AML-193 (cell line): ENCODE measurements at places on chromosomes 5 and 9.

DNA sequence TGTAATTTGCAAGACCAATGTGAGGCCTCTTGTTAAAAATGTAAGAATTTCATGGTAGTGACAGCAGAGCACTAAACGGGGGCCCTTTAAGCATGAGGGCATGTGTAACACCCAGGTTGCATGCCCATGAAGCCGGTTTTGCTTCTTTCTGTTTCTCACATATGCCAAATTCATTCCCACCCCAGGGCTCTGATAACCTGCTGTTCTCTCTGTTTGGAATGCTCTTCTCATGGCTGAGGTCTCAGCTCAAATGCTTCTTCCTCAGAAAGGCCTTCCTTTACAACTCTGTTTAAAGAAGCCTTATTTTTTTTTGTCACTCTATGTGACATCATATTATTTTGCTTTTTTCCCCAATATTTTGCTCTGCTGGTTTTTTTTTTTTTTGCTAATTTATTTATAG is 369.0 kb downstream of the KIAA0825 start:
- no peak for DNase-seq

GRCh38 chr5:16057277-16057676 is 122.3 kb downstream of the MARCHF11 start:
- DNase-seq = no peak

DNA sequence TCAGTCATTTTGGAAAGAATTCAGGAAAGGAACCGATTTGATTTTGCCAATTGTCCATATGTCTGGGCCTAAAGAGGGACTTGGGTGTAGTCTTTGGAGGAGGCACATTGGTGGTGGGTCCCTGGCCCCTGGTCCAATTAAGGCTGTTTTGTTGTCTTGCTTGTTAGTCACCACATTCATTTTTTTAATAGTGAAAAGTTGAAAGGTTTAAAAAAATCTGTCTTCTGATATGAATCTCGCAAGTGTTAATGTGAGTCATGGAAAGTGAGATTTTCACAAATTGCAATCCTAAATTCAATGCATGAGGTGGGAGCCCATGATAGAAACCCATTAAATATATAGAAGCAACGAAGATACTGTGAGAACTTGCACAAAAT is 165.9 kb upstream of the OTULINL start:
- DNase-seq = no peak

DNA sequence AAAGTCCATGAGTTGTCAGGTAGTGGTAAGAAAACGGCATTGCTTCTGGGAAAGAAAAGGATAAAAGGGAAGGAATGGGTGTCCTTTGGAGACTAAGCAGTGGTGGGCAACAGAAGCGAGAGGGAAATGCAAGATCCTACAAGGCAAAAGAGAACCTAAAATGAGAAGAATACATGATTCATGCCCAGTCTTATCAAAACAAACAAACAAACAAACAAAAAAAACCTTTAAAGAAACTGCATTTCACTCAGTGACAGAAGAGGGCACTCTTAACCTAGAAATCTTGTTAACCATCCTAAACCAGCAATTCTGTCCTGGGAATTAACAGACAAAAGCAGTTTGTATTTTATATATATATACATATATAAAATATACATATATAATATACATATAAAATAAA is 88.5 kb downstream of the SUSD1 start:
- DNase-seq = no peak

DNA sequence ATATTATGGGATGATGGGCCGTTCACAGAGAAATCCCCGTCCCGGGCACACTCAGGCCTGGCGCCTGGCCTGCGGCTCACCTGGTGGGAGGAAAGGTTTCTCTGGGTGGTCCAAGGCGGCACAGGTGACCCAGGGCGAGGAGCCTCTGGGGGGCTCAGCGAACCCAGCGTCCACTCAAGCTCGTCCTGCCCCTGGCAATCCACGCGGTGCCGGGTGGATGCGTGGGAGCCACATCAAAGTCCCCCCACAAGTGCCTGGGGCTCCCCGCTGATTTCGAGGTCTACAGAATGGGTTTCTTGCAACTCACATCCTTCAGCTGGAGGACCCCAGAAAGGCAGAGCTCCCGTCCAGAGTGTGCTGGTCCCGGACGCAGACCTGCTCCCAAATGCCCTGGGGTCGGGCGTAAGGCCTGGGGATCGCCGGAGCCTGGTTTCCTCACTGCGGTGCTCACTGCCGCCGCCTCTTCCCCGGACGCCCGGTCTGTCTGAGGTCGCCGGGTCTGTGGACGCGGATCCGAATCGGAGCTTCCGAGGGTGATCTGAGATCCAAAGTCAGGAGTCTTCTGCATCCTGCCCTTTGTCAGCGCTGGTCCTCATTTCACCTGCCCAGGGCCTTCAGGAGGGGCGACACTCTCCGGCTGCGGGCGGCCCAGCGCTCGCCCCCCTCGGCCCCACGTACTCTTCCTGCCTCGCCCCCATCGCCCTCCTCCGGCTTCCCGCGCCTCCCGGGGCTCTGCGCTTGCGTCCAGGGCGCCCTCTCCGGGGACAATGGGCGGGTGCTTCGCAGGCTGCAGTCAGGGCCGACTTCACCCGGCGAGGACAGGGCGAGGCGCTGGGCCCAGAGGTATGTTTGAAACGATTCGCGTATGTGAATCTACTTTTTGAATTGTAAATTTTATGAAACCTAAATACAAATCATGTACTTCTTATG is 20.0 kb upstream of the RUFY1 start:
- DNase-seq = peak; percentile 56

DNA sequence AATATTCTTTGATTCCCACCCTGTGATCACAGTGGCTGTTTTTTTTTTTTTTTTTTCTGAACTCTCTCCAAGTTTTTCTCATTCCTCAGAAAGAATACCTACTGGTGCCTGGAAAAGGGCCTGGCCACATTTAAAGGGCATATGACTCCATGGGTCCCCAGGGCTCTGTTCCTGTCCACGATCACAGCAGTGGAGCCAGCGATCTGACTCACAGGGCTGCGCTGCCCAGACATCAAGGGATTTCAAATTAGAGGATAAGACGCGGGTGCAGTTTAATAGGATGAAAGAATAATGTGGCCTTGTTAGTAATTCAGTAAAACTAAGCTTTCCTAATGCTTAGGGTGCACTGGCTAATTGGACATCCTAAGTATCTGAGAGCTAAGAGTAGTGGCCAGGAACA is 175.1 kb upstream of the MSX2 start:
- DNase-seq = no peak

- DNase-seq = no peak
These were observed 1542.8 kb downstream of the EFNA5 start for GRCh38 chr5:106127985-106128384.

DNA sequence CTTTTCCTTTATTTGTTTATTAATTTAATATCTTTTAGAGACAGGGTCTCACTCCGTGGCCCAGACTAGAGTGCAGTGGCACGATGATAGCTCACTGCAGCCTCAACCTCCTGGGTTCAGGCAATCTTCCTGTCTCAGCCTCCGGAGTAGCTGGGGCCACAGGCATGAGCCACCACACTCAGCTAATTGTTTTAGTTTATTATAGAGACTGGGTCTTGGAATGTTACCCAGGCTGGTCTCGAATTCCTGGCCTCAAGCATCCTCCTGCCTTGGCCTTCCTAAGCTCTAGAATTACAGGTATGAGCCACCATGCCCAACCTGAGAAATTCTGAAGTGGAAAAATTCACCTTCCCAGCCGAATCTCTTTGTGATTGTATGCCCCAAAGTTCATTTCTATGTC is 139.4 kb upstream of the SLC12A2 start:
- no peak for DNase-seq

DNA sequence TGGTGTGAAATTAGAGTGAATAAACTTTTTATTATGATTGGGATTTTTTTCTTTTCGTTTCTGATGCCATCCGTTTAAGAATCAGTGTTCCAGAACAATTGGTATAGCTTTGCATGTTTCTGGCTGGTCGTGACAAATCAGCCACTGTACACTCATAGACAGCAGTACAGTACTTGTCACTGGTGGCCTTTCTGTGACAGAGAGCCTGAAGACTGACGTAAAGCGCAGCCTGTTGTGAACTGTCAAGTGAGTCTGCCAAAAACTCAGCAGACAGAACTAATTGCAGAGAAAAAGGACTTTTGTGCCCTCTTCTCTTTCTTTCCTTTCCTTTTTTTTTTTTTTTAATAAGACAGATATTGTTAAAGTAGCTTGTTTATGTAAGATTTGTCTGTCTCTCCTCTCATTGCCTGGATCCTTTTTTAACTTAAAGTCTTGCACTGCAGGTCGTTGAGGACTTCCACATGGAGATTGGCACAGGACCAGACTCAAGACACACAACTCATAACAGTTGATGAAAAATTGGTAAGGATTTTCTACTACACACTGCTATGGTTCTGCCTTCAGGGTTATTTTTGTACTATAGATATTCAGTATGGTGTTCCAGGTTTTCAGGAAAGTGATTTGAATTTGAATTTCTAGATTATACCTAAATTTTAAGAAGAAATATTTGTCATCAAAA is 42.7 kb downstream of the NDUFS4 start:
- DNase-seq = no peak

- DNase-seq = no peak
These were observed 25.7 kb upstream of the BARHL1 start for GRCh38 chr9:132556714-132557113.

DNA sequence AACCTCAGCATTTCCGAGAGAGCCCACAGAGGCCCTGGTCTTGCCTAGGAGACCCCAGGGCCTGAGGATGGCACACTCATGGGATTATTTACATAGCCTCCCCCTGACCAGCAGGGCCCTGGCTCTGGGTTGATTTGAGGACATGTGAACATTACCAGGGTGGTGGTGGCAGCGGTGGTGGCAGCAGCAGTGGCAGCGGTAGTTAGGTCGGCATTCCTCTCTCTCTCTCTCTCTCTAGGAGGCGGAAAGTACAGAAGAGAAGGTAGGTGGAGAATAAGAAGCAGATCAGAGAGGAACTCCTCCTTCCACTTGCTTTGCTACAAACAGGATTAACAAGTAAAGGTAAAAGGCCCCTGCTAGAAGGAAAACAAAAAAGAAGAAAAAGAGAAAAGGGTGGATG is 39.3 kb downstream of the B4GALT1 start:
- DNase-seq = no peak

DNA sequence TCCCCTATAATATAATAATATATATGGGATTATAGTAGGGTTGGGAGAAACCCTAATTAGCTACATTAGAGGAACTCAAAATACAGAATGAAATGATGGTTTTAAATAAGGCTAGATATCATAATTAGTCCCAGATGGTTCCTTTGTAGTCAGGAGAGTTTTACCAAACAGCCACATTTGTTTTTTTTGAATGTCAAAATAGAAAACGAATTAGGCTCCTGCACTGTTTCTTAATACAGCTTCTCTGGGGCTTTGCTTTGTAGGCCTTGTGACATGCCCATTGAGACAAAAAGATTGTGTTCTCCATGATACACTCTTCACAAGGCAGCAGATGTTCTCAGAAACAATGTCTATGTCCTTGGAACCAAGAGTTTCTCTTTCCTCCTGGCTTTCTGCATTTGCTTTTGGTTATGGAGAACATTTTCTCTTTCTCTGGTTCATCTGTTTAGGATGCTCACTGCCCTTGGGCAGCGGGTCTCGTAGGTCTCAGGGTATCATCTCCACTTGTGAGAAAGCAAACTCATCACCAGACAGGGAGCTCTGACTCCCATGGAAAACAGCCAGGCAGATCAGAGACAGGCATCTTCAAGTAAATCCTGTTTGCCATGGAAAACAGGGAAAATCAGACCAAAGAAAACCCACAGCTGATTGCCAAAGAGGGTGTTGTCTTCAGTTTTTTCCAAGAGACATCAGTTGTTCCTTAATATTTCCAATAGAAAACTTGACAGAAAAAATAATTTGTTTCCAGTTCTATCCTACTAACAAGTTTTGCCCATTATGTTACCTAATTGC is 54.1 kb upstream of the RPS23 start:
- DNase-seq = no peak

GRCh38 chr9:74942801-74943200 is 9.9 kb downstream of the C9orf40 start:
- no peak for DNase-seq

- DNase-seq = no peak
These were observed 38.4 kb downstream of the SLC12A7 start for GRCh38 chr5:1073239-1074102.

GRCh38 chr5:19910136-19910535 is 77.9 kb downstream of the CDH18 start:
- peak; percentile 20 for DNase-seq

GRCh38 chr9:18046068-18046467 is 427.9 kb upstream of the ADAMTSL1 start:
- no peak for DNase-seq
